Occipital lobe (tissue), 3 donors: ENCODE measurements at places on chromosomes 2 and 18. TPM values are rescaled to one million over a fixed set of nuclear protein-coding genes. Genes with fewer than 3 reads are reported as not detected.

The GNLY gene
- not detected for total RNA-seq

DNA sequence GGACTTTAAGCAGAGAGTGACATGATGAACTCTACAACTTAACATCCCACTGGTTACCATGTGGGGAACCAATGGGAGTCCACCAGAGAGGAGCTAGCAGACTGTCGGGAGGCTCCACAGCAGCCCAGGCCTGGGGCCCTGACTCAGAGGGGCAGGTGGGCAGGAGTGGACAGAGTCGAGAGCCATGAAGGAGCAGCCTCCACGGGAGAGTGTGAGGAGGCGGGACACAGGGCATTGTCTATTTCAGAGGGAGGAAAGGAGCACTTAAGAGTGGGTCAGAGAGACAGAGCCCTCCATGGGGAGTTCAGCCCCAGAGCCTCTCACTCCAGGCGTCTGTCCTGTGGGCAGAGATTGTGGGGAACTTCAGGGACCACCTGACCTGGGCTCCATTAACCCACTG, 118.7 kb downstream of the CYP26B1 start:
- DNase-seq, result no peak

GRCh38 chr18:22034276-22034675, 135.1 kb upstream of the GATA6 start:
- no peak for DNase-seq

DNA sequence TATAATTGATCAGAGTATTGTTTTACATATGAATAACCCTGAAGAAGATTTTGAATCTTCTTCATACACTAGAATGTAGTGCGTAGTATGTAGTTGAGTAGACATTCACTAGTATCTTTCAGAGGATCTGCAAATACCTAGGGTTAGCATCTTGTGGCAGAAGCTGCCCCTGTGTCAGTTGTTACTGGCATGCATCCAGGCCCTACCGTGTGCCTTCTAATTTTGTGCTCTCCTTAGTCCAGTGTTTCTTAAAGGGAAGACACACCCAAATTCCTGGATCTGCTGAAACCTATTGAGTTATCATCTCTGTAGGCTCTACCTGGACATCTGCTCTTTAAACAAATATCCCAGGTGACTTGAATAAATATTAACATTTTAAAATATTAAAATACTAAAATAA, 99.7 kb upstream of the SERTAD2 start:
- DNase-seq, result no peak

- no peak for DNase-seq
Observed at GRCh38 chr2:239700686-239701345, 300.0 kb upstream of the HDAC4 start.

GRCh38 chr2:163735685-163736432, at the start of gene FIGN:
Gene FIGN, minus strand, starts transcription at chr2:163736008. Its CDS starts 1,081 bp downstream, at chr2:163734927.
- peak; percentile 73 for DNase-seq

DNA sequence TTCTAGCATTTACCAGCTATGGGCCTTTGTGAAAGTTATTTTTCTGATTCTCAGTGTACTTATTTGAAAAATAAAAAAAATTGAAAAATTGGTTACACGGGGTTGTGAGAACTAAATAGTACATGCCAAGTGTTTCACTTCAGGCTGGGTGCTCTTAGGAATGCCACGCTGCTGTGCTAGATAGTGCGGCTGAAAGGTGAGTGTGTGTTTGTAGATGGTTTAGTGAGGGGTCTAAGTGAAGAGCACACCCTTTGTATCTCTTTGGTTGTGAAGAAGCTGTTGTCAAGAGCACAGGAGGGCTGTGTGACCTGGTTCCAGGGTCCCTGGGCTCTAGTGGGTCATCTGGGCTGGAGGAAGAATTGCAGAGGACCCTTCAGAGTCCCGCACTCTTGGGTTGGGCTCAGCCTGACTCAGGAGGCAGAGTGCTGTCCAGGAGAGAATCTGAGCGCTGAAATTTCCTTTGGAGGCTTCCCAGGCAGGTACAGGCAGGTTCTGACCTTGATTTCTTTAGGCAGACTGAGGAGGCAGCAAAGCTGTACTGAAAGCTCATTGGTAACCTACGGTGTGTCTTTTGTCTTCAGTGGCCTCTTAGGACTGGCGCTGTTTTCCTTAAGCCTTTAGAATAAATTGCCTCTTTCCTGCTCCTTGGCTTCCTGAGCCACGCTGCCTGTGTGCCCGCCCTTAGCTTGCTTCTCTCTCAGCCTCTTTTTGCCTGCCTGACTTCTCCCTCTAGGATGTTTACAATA, 44.4 kb downstream of the MAP4K4 start:
- DNase-seq, result no peak

- no peak for DNase-seq
Observed at GRCh38 chr2:149167001-149167780, 128.7 kb downstream of the LYPD6B start.

DNA sequence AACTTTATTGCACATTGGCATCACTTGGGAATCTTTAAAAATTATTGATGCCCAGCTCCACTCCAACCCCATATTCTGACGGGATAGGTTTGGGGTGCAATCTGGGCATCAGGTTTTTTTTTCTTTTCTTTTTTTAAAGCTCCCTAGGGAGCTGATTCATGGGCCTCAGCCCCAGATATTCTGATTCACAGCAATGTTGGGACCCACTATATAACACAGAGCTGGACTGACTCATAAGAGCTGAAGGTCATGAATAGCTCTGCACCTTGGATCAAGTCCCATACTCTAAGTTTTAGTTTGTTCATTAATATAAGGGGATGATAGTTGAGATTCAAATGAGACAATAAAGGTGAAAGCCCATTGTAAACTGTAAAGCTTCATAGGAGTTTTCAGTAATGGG, 191.1 kb upstream of the REV1 start:
- DNase-seq, result no peak

The FN1 gene
- 85.5 TPM for total RNA-seq

The ABCB11 gene
- 0.16 TPM for total RNA-seq

DNA sequence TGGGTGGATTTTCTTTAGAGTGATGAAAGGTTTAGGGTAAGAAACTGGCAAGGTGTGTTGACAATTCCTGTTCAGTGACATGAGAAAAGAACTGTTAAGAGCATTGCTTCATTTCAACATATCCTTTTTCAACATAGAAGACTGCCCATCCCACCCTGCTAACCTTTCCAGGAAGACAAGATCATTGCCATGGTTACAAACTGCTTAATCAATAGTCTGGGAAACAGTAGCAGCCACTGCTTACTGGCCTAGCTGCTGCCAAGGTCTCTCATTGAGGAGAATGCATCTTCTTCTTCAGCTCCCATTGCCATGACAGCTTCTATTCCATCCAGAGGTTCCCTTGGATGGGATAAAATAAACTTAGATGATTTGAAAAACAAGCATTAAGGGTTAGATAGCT, 212.1 kb downstream of the LRRTM1 start:
- no peak for DNase-seq

- DNase-seq, result no peak
Observed at GRCh38 chr18:10067670-10068659, 154.1 kb downstream of the VAPA start.

DNA sequence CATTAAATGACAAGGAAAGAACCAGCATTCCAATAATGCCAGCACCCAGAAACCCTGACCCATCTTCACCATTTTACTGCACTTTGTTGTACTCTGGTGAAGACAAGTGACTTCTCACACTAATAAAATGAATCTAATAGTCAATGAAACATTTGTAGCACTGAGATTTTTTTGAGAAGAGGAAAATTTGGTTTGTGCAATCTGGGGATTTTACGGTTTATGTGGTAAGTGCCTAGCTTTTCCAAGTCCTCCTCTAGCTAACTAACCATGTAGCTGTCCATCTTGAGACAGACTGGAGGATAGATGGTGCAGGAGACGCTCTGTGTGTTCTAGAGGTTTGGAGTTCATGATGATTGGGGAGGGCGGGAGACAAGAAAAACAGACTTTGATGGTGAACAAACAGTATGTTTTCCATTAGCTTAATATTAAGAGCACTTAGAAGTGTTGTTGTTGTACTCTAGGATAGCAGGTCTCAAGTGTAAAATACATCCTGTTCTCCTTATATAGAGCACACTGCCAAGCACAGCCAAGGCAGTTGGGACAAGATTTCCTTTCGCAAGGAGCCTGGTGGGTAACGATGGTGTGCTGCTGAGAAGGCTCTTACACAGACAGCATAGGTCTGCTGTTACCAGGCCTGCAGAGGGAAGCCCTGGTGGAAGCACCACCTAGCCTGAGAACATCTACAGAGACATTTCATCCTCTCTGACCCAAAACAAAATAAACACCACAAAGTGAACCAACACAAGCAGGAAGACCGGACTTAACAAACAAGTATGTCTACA, 83.7 kb downstream of the BCL11A start:
- no peak for DNase-seq

The SCN7A gene
- total RNA-seq, result 1.6 TPM

The FECH gene
- total RNA-seq, result 24.3 TPM

DNA sequence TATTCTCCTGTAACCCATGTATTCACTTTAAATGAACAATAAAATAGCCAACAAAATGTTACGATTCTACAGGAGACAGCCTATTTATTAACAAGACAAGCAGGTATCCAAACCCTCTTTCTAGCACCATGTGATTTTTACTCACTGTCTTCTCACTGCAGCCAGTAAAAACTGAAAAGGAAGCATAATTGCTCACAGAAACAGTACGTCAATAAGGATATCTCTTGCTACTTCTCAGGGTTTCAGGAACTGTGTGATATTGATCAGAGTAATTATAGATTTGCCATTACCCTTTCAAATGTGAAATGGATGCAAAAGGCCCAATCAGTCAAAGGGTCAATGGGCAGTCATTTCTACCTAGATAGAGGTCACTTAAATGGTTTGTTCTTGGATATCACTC, 1473.8 kb upstream of the DDX18 start:
- no peak for DNase-seq

The FAM136A gene
- 28.2 TPM for total RNA-seq

GRCh38 chr2:181036848-181037603, 56.6 kb downstream of the UBE2E3 start:
- no peak for DNase-seq

The TET3 gene
- 20.9 TPM for total RNA-seq

DNA sequence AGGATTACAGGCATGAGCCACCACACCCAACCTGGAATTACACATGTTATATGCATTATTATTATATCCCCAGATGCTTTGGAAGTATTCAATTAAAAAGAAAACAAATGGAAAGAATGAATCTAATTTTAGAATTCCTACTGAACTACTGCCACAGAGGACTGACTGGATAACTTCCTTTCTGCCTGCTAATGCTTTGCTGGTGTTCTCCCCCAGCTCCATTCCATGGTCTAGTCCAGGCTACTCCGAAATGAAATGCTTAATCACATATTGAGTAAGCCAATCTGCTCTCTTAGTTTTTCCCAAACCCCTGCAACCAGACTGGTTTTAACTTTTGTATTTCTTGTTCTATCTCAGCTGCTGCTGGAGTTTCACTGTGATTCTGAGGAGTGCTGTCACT, 519.1 kb downstream of the SOX11 start:
- DNase-seq, result no peak

- no peak for DNase-seq
Observed at GRCh38 chr2:119085613-119086012, 72.9 kb downstream of the C1QL2 start.

The FAHD2A gene
- 8.7 TPM for total RNA-seq

DNA sequence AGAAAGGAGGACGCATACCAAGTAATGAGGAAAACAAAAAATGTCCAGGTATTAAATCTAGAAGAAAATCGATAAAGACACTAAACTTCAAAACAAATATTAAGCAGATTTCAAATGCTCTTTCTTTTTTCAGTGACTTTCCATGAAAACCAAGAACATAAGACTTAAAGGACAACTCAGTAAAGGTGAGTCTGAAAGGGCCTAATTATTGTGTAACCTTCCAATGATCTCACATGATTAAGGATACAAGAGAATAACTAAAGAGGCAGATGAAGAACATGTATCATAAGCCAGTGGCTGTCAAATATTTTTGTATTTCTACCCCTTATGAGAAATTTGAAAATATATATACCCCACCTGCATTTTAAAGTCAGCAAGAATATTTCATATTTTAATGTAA, 30.7 kb downstream of the MBD2 start:
- no peak for DNase-seq

GRCh38 chr18:62365420-62365819, 40.3 kb downstream of the TNFRSF11A start:
- DNase-seq, result no peak

- no peak for DNase-seq
Observed at GRCh38 chr2:240791221-240791800, 28.7 kb downstream of the KIF1A start.

GRCh38 chr18:46046126-46046525, 25.9 kb downstream of the PSTPIP2 start:
- no peak for DNase-seq

GRCh38 chr2:43109261-43109743, 117.1 kb downstream of the ZFP36L2 start:
- no peak for DNase-seq

- no peak for DNase-seq
Observed at GRCh38 chr18:30486856-30487255, 555.7 kb downstream of the DSC3 start.

DNA sequence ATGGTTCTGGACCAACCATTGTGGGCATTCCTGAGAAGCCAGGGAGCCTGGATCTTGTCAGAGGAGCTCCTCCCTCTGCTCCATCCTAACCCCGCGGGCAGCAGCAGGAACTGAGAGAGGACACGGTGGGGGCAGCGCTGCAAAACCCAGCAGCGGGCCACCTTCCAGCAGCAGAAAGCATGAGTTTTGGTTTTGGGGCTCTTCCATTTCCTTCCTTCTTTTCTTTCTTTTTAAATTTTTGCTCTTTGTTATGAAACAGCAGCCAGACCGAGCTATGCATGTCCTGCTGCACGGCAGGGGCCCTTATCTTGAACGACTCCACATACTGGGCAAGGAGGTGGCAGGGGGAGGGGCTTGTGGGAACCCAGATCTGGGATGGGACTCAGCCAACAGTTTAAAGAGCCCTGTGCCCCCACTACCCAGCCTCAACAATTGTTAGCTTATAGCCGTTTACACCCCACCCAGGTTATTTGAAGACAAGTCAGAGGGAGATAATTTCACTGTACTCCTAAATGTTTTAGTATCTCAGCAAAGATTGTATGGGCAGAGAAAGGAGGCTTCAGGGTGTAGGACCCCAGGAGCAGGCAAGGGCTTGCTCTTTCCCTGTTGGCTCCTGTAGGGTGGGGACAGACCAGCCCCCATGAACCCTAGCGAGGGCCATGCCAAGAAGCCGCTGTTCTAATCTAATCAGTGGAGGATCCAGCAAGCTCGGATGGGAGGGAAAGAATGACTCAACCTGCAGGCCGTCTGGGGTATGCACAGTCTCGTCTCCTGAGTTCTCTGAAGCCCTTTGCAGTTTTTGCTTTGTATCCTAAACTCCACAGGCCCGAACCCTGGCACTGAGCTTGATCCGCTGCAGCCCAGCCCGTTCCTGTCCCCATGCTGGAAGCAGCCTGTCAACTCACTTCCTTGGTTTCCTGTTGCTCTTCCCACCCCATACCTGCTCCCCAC, 75.3 kb downstream of the LRRFIP1 start:
- no peak for DNase-seq

GRCh38 chr18:44586782-44587524, 93.7 kb upstream of the SETBP1 start:
- DNase-seq, result peak; percentile 29

- DNase-seq, result no peak
Observed at GRCh38 chr18:80213182-80213581, 34.1 kb downstream of the PARD6G start.

The PPP1R1C gene
- 2.7 TPM for total RNA-seq
